ENCODE measurements at places on chromosomes 4 and X.

- DNase-seq = no peak
Measured at GRCh38 chr4:53586121-53586816, 5.0 kb downstream of the LNX1 start.

DNA sequence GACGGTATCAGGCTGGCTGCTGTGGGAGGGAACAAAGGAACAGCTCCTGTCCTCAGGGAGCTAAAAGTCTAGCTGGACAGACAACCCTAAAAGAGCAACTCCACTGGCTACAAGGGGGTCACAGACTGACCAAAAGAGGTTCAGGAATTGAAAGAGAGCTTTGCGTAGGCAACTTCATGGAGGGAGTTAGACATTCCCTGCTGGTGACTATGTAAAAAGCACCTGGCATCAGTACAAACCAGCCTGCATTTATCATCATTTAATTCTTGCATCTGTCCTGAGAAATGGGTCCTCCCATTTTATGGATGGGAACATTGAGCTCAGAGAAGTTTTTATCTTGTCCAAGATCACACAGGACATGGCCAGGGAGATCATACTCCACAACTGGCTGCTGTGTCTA lies 1.4 kb upstream of the LGI2 start:
- DNase-seq = no peak

GRCh38 chrX:68647156-68647957 lies at the start of gene STARD8:
STARD8 (plus strand) TSS chrX:68647666; CDS start chrX:68647883, 217 bp downstream.
- no peak for DNase-seq

DNA sequence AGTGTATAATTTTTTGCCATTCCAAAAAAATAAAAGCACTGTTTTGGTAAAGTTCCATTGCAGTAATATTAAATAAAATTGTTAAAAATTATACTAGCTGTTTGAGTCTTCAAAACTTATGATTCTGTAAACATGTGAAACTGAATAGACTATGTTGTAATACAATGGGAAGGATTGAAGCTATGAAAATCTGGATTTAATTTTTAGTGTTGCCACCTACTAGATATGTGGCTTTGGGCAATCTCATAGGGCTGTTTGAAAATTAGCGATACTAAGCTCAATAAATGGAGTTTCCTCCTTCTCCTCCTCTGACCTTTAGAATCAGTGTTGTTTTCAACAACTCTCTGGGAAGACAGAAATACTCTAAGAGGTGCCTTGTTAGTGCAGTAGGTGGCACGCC lies 4.5 kb downstream of the PGRMC2 start:
- no peak for DNase-seq

DNA sequence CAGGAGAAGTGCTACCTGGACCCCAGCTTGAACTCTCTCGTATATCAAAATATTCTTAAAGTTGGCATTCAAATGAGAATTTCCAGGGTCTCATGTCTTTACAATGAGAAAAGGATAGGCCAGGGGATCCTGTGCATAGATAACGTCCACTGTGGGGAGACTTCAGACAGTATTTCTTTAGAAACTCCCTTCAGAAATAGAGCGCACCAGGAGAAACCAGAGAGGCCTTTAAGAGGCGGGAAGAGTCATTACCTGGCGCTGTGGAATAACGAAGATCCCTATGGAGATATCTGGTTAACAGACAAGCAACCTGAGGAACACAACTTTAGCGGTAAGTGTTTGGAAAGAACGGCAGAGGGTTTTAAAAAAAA lies 600 bp downstream of the RADX start:
- no peak for DNase-seq

- no peak for DNase-seq
Measured at GRCh38 chr4:38914854-38915253, 47.2 kb downstream of the FAM114A1 start.

DNA sequence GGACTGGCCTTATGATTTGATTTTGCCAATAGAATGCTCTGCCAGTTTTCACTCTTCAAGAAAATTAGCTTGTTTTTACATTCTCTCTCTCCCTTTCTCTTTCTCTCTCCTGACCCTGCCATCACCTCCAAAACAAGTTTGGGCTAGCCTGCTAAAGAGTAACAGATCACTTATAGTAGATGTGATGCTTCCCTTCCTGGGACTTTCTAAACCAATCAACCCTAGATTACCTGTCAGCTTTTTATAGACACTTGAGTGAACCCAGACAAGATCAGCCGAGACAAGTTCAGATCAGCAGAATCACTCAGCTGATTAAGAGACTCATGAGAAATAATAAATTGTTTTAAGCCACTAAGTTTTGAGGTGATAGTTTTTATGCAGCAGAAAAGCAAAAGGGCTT lies 521.2 kb downstream of the ANKRD50 start:
- no peak for DNase-seq

GRCh38 chr4:54400802-54401201 lies 171.7 kb downstream of the PDGFRA start:
- DNase-seq = no peak

- no peak for DNase-seq
Measured at GRCh38 chr4:8439914-8440491, 520 bp downstream of the ACOX3 start.

GRCh38 chr4:165380805-165381204 lies 2.0 kb downstream of the CPE start:
- DNase-seq = no peak

DNA sequence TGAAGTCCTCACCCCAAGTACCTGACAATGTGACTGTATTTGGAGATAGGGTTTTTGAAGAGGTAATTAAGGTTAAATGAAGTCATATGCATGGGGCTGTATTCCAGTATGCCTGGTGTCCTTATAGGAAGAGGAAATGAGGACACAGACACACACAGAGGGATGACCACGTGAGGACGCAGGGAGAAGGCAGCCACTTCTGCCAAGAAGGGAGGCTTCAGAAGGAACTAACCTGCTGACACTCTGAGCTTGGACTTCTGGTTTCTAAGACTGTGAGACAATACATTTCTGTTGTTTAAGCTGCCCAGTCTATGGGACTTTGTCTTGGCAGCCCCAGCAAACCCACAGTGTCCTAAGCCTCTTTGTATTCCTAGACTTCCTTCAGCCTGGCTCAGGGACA lies 3.0 kb upstream of the SLC2A9 start:
- no peak for DNase-seq

GRCh38 chrX:13153796-13154195 lies 109.4 kb upstream of the FAM9C start:
- no peak for DNase-seq

DNA sequence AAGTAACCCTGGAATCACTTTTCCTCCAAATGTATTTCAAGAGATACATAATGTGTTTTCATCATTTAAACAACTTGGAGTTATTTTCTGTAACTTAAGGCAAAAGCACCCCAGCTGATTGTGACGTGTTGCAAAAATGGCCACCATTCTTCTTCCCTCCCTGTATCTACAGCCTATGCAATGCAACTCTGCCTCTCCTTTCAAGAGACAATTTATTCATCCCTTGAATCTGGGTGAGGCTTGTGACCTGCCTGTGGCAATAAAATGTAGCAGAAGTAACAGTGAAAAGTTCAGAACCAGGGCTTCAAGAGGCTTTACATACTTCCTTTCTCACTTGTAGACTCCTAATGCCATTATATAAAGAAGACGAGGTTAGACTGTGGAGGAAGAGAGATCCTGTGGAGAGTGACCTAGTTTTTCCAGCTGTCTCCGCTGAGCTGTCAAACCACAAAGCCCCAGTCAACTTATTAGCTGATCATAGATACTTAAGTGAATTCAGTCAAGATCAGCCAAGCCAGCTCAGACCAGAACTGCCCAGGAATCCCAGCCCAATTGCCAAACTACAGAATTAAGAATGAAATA lies 81.0 kb upstream of the KLF3 start:
- DNase-seq = no peak

GRCh38 chr4:185054272-185054671 lies 36.0 kb downstream of the HELT start:
- no peak for DNase-seq

DNA sequence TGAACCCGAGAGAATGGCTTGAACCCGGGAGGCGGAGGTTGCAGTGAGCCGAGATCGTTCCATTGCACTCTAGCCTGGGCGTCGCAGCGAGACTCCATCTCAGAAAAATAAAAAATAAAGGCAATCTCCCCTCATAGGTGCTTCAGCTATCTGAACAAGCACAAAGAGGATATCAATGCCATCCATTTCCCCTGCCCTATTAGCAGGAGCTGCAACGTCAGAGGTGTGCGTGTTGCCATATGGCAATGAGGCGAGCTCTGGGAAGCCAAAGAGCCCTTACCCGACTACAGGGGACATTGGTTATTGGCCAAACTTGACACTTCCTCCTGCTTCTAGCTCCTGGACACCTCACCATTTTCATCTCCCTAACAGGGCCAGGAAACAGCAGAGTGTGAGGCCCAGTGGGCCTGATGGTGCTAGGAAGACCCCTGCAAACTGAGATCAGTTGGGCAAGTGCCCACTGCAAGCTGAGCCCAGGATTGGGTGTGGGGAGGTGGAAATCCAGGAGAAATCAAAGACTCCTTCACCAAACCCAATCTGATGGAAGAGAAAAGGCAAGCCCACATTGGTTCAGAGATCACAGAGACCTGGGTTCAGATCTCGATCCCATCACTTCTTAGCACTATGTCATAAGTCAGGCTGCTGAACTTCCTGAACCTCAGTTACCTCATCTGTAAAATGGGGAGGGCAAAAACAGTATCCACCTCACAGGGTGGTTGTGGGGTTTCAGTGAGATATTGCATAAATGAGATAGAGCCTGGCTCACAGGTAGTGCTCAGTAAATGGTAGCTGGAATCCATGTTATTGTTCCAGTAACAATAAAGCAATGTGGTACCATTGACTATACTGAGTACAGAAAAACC lies 21.2 kb downstream of the SLC25A5 start:
- no peak for DNase-seq

DNA sequence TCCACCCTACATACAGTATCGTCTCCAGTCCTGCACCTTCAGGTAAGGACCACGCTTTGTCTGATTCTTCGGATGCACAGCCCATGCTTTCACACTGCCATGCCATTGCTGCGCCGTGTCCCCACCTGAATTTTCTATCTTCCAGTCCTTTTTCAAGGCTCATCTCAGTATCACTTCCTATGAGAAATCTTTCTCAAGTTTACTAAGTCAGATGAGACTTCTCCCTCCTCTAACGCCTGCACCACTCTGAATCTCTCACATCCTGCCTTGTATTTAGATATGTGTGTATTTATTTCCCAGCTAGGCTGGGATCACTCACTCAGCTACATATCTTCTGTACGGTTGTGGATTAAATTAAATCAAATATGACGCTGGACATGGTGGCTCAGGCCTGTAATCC lies 116.8 kb downstream of the SMIM20 start:
- no peak for DNase-seq

DNA sequence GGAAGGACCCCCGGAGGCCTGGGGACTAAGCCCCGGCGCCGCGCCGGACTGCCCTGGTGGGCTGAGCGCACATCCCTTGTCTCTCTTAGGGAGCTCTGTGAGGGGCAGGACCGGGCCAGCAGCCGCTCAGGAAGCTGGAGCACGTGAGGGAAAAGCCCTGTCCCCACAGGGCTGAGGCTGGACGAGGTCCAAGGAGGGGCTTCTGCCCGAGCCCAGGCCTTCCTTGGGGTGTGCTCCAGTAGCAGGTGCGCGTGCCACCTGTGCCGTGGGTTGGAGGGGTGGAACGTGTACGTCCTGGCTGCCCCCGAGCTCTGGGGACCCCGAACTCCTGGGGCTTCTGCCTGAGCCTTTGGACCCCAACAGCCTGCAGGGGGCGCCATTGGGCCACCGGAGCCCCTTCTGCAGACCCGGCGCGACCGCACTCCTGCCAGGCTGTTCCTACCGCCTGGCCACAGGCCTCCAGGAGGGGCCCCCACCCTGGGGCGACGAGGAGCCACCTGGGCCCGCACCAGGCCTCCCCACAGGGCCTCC lies 27.2 kb downstream of the TACC3 start:
- peak; percentile 65 for DNase-seq

GRCh38 chr4:11469650-11470437 lies 41.1 kb upstream of the HS3ST1 start:
- DNase-seq = no peak

- no peak for DNase-seq
Measured at GRCh38 chr4:164725066-164725465, 28.9 kb upstream of the SMIM31 start.

DNA sequence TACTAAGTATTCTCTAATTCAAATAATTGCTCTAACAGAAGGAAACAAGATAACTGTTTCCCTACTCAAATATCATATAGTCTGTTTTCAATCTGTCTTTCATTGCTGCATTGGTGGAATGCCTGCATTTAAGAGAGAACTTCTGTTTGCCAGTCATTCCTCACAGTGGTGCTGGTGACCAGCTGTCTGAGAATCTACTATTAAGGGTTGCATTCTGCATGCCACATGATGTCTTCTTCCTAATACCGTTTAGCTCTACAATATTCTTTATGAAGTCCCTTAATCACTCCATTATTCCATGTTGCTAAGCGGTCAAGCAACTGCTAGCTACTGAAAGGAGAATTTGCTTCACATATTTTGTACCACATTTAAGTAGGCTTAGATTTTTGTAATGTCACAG lies 167.1 kb upstream of the CENPE start:
- no peak for DNase-seq

- no peak for DNase-seq
Measured at GRCh38 chr4:72809208-72809607, 240.2 kb upstream of the ADAMTS3 start.

DNA sequence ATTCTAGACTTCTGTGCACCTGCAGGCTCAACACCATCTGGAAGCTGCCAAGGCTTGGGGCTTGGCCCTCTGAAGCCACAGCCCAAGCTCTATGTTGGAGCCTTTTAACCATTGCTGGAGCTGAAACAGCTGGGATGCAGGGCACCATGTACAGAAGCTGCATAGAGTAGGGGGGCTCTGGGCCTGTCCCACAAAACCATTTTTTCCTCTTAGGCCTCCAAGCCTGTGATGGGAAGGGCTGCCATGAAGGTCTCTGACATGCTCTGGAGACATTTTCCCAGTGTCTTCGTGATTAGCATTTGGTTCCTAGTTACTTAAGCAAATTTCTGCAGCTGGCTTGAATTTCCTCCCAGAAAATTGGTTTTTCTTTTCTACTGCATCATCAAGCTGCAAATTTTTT lies 999.3 kb upstream of the GRIA3 start:
- DNase-seq = no peak

DNA sequence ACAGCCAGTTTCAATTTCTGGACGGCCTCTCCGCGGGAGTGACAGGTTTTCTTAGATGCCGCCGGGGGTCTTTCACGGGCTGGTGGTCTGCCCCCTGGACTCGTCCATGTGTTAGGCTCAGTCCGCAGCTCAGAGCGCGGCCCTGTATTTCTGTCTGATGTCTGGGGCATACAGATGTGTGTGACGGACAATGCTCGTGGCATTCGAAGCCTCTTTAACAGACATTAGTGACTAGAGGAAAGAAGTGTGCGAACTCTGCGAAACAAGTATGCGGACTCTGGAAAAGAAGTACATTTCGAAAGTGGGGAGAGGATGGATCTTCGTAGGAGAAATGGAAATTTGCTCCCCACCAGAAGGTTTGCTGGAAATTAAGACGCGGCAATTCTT lies 793 bp upstream of the DCUN1D4 start:
- no peak for DNase-seq

DNA sequence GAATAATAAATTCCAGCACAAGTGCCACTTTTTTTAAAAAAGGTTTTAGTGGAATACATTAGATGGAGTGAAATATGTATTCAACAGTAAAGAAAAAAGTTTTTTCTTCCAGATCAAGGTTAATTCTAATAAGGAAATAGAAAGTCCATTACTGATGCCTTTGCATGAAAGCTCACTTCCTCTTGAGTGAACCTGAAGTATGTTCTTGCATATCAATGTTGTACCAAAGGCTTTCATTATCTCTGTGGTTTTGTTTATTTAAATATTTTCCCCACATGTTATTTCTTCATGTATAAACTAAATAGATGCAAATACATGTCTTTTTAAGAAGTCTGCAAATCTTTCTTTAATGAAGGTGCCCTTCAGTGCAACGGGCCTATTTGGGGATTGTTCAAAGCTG lies 307.9 kb downstream of the C4orf33 start:
- DNase-seq = no peak

GRCh38 chr4:15938182-15938581 lies 358 bp downstream of the FGFBP1 start:
- no peak for DNase-seq
